Suppressor macrophage treated with lipopolysaccharide for 1 hour (primary cell): ENCODE measurements at places on chromosomes 4 and X.

GRCh38 chr4:112370466-112370865 is 73.3 kb downstream of the ALPK1 start:
- DNase-seq = no peak

GRCh38 chrX:154313147-154313546 is 17.6 kb downstream of the TKTL1 start:
- no peak for DNase-seq

DNA sequence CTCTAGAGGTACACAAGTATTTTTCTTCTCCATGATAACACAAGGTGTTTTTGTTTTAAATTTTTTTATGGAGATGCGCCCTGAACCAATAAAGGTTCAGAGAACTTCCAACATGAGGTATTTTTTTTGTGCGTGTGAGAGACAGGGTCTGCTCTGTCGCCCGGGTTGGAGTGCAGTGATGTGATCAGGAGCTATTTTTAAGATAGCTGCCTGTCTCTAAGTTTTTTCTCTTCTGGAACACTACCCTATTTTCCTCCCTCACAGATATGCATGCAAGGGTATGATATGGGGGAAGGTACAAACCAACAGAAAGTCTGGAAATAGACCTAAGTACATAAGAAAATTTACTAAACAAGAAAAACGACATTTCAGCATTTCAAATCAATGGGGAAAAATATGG is 3.0 kb downstream of the GCNA start:
- no peak for DNase-seq

DNA sequence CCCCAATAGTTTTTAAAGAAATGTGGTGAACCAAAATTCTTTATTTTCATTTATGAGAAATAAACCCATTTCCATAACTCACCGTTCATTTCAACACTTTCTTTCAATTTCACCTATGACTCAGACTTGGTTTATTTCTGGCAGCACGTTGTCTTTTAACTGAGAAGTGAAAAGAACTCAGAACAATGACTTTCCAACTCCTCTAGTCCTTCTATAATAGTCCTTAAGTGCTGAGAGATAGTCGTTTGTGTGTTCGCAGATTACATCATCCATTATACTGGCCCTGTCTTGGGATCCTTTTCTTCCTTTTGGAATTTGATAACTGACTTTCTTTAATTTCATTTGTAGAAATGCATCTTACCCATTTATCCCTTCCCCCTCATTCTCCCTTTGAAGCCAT is 113.6 kb downstream of the GLUD2 start:
- DNase-seq = no peak

DNA sequence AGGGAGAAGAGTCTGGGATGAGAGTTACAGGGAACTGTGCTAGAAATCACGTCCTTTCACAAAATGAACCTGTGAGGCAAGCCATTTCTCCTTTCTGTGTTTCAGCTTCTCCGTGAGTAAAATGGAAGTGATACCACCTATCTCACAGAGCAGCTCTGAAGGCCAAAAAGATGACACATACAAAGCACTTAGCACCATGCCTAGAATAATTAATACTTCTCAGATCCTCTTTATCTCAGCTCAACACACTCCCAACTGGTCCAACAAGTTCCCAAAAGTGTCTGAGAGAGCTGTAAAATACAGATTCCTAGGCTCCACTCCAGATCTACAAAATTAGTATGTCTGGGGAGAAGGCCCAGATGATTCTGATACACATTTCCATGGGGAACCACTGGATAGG is 38.3 kb downstream of the LHFPL1 start:
- no peak for DNase-seq
